ENCODE measurements at places on chromosomes 12 and 14. TPM values are rescaled to one million over a fixed set of nuclear protein-coding genes. Genes with fewer than 3 reads are reported as not detected.

Gene IGF1
- total RNA-seq, result not detected

Gene PLEKHD1
- total RNA-seq, result not detected

Gene HHIPL1
- total RNA-seq, result not detected

Gene TRIM9
- total RNA-seq, result 1.8 TPM

Gene LRRIQ1
- not detected for total RNA-seq

Gene TMEM117
- 12.7 TPM for total RNA-seq

Gene CLEC12A
- total RNA-seq, result not detected

Gene KLRD1
- not detected for total RNA-seq

- DNase-seq, result no peak
Observed at GRCh38 chr12:82209533-82209932, 148.7 kb downstream of the CCDC59 start.

DNA sequence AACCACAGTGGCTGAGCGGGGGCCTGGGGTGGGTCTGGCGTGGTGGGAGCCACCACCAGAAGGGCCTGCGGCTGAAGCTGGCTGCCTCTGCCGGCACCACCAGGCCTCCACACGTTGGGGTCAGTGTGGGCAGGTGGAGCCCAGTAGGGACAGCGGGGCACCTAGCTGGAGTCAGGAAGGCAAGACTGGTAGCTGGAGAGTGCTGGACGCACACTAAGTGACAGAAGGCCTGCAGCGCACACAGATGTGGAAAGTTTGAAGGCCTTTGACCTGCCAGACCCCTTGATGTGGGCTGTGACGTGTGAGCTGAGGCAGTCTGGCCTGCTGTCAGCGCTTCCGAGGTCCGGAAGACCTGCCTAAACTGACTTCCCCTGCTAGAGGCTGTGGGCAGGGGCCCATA, 26.3 kb downstream of the RIN3 start:
- no peak for DNase-seq

GRCh38 chr14:65290830-65291229, 121.7 kb upstream of the FUT8 start:
- DNase-seq, result peak; percentile 99

GRCh38 chr14:101404426-101405170, 156.7 kb upstream of the DIO3 start:
- no peak for DNase-seq

DNA sequence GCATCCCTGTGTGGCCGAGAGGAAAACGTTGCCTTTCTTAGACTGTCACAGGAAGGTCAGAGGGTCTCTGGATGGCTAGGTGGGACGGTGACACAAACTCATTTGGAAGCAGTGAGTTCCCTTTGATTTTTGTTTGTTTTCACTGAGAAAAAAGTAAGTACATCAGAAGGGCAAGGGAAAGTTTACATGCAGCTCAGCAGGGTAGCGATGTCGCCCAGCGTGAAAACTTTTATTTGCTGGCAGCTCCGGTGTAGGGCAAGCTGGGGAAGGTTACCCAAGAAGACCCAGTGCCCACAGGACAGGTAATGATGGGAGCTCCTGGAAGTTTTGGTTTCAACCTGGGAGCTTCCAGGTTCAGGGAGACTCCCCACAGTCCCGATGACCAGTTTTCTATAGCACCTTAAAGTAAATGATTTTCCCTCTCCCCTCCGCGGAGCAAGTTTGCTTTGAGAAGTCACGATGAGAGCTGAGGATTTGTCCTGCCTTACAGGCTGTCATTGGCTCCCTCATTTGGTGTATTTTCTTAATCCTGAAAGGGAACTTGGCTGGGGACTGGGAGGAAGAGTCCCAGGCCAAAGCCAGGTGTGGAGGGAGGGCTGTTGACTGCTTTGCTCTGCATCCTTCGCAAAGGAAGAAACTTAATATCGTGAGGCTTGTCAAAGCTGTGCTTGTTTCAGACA, 64.7 kb upstream of the ESRRB start:
- no peak for DNase-seq

DNA sequence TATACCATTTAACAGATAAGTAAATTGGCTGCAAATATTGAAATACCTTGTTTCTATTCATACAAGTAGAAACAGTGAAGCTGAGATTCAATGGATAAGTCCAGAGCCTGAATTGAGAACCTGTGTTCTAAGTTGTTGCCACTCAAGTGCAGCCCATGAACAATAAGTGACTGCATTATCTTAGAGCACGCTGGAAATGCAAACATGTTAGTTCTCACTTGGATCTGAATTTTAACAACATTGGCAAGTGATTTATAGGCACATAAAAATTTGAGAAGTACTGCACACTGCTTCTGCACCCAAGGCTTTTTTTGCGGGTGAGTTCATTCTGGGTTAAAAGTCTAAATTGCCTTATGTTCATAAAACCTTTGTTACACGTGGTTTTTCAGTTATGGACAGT, 484.3 kb downstream of the NAV3 start:
- no peak for DNase-seq

GRCh38 chr14:78253986-78254385, 83.8 kb downstream of the NRXN3 start:
- DNase-seq, result peak; percentile 85

DNA sequence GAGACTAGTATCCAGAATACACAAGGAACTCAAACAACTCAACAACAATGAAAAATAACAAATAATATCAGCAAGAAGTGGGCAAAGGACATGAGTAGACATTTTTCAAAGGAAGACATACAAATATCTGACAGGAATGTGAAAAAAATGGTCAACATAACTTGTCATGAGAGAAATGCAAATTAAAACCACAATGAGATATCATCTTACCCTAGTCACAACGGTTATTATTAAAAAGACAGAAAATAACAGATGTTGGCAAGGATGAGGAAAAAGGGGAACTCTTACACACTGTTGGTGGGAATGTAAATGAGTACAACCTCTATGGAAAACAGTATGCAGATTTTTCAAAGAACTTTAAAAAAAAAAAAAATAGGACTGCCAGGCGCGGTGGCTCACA, 20.4 kb downstream of the VWF start:
- no peak for DNase-seq

Data from HT1080 (cell line).